LHCN-M2 (cell line): ENCODE measurements at places on chromosomes 11 and 22. TPM values are rescaled to one million over a fixed set of nuclear protein-coding genes. Genes with fewer than 3 reads are reported as not detected.

DNA sequence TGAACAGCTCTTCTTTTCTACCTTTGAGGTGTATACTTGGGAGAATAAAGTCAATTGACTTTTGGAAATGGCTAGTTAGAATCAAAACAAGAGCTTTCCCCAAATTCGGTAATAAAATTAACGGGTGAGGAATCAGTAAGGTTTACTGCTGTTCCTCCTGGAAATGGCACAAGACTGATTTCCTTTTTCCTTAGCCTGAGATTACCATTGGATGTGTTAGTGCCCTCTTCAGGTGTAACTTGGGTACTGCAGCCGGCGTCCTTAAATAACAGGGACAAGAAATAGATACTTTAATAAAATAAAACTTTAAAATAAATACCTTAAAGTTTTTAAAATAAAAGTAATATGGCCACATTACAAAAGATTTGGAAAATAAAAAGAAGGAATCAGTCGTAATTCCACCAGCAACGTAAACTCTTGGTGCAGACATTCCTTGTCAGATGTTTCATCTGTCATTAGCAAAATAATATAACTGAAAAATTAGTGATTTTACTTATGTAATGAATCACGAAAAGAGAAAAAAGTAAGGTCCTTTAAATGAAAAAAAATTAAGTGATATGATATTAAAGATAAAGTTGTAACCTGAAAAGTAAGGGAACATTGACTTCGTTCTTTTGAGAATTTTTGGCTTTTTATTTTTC, 29.7 kb downstream of the ZFTA start:
- peak; percentile 69 for DNase-seq

DNA sequence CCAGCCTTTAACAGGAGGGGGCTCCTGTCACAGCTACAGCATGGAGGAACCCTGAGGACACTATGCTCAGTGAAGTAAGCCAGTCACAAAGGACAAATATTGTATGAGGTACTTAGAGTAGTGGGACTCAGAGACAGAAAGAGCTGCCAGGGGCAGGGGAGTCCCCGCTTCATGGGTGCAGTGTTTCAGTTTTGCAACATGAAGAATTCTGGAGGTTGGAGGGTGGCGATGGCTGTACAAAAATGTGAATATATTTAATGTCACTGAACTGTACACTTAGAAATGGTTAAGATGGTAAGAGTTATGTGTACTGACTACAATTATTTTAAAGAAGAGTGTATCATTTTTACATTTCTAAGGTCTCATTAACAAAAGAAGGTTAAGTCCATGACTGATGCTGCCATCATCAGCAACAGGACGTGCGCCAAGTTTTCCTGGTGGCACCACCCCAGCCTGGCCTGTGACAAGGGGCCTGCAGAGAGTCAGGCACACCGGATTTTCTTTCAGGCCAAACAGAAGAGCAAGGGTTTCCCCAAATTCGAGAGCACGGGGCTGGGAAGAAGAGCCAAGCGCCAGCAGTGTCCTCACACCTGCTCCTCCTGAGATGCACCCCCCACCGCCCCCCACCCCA, 22.1 kb downstream of the YPEL1 start:
- no peak for DNase-seq

DNA sequence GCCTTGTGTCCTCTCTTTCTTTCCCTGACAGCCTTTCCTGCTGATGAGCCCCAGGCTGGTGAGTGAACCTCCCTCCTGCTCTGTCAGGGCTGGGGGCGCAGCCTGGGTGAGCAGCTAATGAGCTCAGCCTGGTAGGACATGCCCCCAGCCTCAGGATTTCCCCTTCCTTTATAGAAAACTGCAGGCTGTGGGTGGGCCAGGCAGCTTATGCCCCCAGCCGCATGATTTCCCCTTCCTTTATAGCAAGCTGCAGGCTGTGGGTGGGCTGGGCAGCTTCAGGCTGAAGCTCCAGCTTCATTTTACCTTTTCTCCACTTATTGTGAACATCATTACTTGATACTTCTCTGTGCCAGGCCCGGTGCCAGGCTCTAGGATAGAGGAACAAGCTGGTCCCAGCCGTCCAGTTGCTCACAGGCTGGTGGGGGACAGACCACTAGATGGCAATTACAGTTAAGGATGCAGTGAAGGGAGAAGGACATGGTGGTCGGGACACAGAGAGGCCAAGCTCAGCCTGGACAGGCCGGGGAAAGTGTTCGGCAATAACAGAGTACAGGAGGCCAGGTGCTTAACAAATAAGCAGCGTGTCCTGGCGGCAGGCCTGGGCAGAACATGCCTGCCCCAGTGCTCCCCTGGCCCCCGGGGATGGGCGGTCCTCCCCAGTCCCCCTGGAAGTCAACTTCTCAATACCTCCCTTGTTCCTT, 5.3 kb downstream of the LGALS12 start:
- DNase-seq: no peak

DNA sequence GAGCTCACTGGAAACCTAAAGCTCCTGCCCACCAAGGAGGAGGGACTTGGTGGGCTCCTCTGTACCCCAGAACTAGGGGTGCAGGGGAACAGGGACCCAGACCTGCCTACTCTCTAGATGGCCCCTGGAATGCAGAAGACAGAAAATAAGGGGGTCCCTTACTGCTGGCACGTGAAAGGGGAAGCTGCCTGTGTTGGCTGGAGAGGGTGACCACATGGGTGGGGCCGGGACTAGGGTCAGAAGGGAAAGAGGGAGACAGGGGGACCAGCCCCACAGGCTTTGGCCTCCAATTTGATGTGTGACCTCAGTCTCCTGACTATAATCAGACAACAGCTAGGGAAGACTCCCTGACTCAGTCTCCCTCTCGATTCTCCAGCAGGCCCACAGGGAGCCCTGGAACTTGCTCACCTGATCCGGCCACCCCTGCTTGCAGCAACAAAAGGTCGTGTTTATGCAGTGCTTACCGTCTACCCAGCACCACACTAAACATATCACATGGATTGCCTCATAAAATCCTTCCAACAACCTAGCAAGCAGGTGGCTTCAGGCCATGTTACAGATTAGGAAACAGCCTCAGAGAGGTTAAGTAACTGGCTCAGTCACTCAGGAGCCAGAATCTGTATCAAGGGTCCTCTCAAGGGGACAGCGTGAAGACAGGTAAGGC, 10.2 kb downstream of the ARAP1 start:
- DNase-seq: no peak

GRCh38 chr22:50298937-50299784, 8.3 kb downstream of the PLXNB2 start:
- DNase-seq: no peak

DNA sequence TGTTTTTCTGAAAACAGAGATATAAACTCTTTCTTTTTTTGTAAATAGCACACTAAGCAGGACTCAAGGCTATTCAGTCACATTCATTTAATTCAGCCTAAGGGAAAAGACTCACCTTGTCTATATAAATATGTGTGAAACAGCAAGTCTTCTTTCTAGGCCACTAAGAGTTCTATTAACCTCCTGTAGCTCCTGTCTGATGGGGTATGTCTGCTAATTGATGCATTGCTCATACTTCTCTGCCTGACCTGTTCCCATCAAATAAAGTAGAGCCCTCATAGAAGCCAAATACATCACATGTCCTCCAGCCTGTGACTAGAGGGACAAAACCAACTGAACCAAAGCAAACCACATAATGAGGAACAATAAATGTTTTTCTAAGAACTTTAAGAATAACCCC, 68.2 kb downstream of the MSANTD4 start:
- no peak for DNase-seq

DNA sequence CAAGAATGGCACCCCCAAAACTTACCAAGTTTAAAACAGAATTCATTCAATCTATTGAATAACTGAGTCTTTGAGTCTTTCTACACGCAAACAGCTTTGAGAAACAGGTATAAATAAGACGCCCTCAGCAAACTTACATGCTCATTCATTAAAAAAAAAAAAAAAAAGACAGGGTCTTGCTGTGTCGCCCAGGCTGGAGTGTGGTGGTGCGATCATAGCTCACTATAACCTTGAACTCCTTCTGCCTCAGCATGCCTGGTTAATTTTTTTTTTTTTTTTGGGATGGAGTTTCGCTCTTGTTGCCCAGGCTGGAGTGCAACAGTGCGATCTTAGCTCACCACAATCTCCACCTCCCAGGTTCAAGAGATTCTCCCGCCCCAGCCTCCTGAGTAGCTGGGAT, 6.1 kb downstream of the PRR14L start:
- DNase-seq: no peak

DNA sequence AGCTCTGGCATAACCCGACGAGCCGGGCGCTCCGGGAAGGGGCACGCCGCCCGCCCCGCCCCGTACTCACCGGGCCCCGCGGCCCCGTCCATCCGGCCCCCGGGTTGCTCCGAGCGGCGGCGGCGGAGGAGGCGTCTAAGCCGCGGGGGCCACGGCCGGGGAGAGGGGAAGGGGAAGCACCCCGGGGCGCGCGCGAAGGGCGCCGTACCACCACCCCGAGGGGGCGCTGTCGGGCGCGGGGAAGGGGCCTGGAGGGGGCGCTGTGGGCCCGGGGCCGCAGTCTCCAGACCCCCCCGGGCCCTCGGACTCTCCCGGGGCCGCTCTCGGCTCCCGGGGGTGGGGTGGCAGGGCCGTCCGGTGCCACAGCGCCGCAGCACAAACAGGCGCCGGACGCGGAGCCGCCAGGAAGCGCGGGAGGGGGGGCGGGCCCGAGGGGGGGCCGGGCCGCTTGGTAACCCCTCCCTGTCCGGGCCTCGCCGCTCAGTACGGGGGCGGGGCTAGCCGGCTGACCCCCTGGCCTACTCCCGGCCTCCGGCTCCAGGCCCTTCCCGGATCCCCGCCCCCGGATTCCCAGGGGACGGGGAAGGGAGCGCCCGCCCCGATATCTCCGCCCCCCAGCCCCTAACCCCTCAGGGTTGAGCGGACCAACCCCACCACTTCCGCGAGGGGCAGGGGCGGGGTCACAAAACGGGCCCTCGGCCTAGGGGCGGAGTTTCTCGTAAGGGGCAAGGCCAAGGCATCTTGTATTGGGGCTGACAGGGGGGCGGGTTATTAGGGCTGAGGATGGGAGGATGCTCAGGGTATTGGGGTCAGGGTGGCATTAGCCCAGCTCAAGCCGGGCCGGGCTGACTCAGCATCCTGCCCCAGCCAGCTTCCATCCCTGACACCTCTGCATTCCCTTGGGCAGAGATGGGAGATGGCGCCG, at the start of the genes EML3 and ROM1:
TSS of gene EML3 (minus strand) at position 410 of the 925 bp plus-strand sequence. CDS start at position 92, 318 bp downstream.
TSS of gene ROM1 (plus strand) at position 892 of the 925 bp plus-strand sequence. CDS start at position 917, 25 bp downstream.
- DNase-seq: peak; percentile 92

DNA sequence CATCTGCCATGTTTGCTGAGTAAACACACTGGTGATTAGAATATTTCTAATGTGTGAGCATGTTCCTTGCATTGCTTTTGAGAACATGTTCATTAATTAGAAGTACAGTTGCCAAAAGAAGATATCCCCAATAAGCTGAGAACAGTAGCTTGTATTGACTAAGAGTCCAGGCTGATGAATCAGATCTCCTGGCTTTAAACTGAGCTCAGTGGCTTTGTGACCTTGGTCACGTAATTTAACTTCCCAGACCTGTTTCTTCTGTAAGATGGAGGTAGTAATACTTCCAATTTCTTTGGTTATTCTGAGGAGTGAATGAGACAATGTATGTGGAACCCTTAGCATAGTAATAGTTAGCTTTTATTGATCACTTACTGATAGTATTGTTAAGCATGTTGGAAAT, 61.9 kb downstream of the CYB5R2 start:
- DNase-seq: no peak

DNA sequence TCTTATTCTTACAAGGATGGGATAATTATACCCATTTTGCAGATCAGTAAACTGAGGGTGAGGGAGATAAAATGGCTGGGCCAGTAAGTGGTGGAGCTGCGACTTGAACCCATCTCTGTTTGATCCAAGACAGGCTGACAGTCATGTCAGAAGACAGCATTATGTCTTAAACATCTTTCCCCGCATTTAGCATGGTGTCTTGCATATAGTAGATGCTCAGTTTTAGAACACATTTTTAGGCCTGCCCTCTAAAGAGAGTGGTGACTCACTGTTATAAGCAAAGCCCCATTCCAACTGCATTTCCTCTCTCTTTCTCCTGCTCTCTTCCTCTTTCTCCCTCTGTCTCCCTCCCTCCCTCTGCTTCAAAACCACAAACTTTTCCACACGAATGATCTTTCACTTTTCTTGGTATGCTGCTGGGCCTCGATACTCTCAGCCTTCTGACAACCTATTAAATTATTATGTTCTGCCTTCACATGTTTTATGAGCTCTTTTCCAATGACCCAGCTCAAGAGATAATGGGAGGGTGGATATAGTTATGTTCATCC, 25.2 kb downstream of the CWC15 start:
- peak; percentile 47 for DNase-seq

DNA sequence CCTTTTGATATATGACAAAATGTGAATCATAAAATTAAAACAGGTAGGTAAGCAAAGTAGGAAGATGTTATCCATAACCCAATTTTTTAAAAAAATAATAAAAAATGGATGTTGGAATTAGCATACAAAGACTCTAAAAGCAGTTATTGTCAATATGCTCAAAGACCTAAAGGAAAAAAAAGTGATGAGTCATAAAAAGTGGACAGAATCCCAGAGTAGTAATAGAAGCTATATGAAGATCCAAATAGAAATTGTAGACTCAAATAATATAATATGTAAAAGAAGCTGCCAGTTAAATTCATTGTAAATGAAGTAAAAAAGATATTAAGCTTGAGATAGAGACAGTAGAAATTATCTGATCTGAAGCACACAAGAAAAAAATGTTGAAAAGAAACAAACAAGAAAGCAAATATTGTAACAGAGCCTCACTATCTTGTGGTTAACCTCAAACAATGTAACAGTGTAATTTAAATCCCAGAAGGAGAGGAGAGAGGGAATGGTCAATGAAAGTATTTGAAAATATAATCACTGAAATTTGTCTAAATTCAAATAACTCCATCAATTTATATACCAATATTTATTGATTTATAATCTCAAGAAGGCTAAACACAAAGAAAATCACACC, 773.4 kb upstream of the RAG2 start:
- no peak for DNase-seq

DNA sequence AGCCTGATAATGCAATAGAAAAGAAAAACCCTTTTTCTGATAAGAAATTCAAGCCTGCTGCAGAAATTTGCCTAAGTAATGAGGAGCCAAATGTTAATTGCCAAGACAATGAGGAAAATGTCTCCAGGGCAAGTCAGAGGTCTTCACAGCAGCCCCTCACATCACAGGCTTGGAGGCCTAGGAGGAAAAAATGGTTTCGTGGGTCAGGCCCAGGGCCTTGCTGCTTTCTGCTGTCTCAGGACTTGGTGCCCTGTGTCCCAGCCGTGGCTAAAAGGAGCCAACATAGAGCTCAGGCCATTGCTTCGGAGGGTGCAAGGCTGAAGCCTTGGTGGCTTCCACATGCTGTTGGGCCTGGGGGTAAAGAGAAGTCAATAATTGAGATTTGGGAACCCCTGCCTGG, 131.3 kb downstream of the LARGE1 start:
- no peak for DNase-seq

DNA sequence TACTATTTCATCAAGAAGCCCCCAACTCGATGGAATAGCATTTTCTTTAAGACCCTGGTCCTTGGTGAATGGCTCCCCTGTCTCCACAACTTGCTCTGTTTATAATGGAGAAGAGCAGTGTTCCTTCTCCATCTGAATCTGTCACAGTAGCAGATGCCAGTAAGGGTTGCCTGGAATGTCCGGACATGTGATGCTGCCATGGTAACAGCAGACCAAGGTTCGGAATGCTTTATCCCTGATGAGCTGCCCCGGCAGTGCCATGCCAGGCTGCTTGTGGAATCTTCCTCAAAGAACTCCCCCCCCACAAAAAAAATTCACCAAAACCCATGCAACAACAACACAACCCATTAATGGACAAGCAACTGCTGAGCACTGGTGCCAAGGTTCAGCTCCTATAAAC, 72.5 kb downstream of the KCNC1 start:
- DNase-seq: peak; percentile 55

The OR52E4 gene
- total RNA-seq: not detected in 2 replicates

The LARGE1 gene
- total RNA-seq: 7.8 and 8.6 TPM in 2 replicates

The P2RY2 gene
- not detected in 2 replicates for total RNA-seq

The FXYD2 gene
- not detected in 2 replicates for total RNA-seq

The GRM5 gene
- not detected in 2 replicates for total RNA-seq

The CBLIF gene
- total RNA-seq: not detected in 2 replicates

The SNX32 gene
- 0.45 and 0.69 TPM in 2 replicates for total RNA-seq

The APOL1 gene
- 1.4 and 1.7 TPM in 2 replicates for total RNA-seq
